Left lung (tissue), 14 donors: ENCODE measurements at places on chromosomes 13 and 19. TPM values are rescaled to one million over a fixed set of nuclear protein-coding genes. Genes with fewer than 3 reads are reported as not detected.
A peak's percentile ranks its signal among the peaks of the same experiment; 100 is the strongest.

GRCh38 chr13:39144941-39145533 is 106.8 kb downstream of the NHLRC3 start:
- H3K4me3 ChIP-seq: no peak overlapping the region
- H3K4me1 ChIP-seq: peaks cover 4% of the 10 kb centered on the region
- no peaks in the 10 kb centered on the region for H3K36me3 ChIP-seq
- no peaks in the 10 kb centered on the region for H3K27me3 ChIP-seq
- no peak overlapping the region for H3K27ac ChIP-seq

- H3K27ac ChIP-seq: no peak within 1 kb of the TSS
- no peak for DNase-seq
Measured at GRCh38 chr13:30932481-30933353, at the start of gene TEX26. Gene TEX26, plus strand, starts transcription at chr13:30932656. Its CDS starts 60 bp downstream, at chr13:30932716.

The ZC3H4 gene
- 37.9 TPM for total RNA-seq

DNA sequence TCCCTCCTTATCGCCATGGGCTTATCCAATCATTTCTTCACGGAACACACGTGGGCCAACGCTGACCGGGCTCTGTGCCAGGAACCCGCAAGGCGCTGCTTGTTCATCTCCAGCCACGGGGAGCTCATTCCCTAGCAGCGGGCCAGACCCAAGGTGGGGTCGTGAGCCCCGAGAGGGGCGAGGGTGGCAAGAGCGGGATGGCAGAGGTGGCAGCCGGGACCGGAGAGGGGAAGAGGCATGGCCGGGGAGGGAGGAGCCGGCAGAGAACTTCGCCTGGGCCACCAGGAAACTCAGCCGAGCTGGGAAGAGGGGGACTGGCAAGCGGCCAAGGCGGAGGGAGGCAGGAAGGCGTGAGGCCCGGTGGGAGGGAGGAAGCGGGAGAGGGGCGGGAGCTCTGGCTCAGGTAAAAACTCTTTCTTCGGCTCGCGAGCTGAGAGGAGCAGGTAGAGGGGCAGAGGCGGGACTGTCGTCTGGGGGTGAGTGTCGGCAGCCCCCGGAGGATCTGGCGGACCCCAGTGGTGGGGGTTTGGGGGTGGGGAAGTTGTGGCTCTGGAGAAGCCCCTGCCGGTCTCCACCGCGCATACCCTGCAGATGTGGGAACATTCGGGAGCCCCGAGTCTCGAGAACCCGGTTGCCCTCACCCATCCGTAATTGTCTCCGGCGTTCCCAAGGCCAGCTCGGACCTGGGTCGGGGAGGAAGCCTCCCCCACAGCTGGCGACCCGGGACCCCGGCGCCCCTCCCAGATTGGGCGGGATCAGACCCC is at the start of gene B3GNT3:
Gene B3GNT3, plus strand, starts transcription at position 408 of the 764 bp plus-strand sequence. CDS start 12,670 bp downstream, outside the sequence.
- H3K36me3 ChIP-seq: no peaks in the 10 kb centered on the region
- H3K4me3 ChIP-seq: peak within 1 kb of the TSS; percentile 16
- H3K27me3 ChIP-seq: peaks cover 99% of the 10 kb centered on the region
- H3K27ac ChIP-seq: no peak within 1 kb of the TSS

The IZUMO1 gene
- total RNA-seq: 0.96 TPM

- peaks cover 96% of the 10 kb centered on the region for H3K27me3 ChIP-seq
- peak; percentile 77 for DNase-seq
- H3K36me3 ChIP-seq: no peaks in the 10 kb centered on the region
- peaks cover 13% of the 10 kb centered on the region for H3K4me1 ChIP-seq
- no peak overlapping the region for H3K27ac ChIP-seq
Measured at GRCh38 chr13:27960362-27961226, 8.5 kb downstream of the CDX2 start.

- H3K27ac ChIP-seq: no peak overlapping the region
- peak; percentile 46 for DNase-seq
- no peaks in the 10 kb centered on the region for H3K36me3 ChIP-seq
- H3K27me3 ChIP-seq: no peaks in the 10 kb centered on the region
- H3K4me1 ChIP-seq: peaks cover 5% of the 10 kb centered on the region
Measured at GRCh38 chr19:19657397-19657783, 6.1 kb downstream of the ATP13A1 start.

GRCh38 chr19:47363758-47364531 is 14.8 kb downstream of the DHX34 start:
- H3K27me3 ChIP-seq: no peaks in the 10 kb centered on the region
- peaks cover 97% of the 10 kb centered on the region for H3K36me3 ChIP-seq
- no peak overlapping the region for H3K4me3 ChIP-seq
- H3K27ac ChIP-seq: peak overlapping the region; percentile 82
- no peak for DNase-seq
- H3K4me1 ChIP-seq: peaks cover 31% of the 10 kb centered on the region

GRCh38 chr19:18074192-18074591 is 12.5 kb downstream of the IL12RB1 start:
- H3K4me3 ChIP-seq: no peak overlapping the region
- H3K27ac ChIP-seq: no peak overlapping the region
- no peaks in the 10 kb centered on the region for H3K27me3 ChIP-seq

The MRI1 gene
- total RNA-seq: 29.0 TPM

The MBD3L3 gene
- total RNA-seq: not detected

GRCh38 chr19:42092350-42092749 is 16.4 kb downstream of the ZNF574 start:
- H3K4me1 ChIP-seq: no peaks in the 10 kb centered on the region
- H3K36me3 ChIP-seq: no peaks in the 10 kb centered on the region
- no peak for DNase-seq
- H3K27ac ChIP-seq: no peak overlapping the region

The U2AF2 gene
- 145 TPM for total RNA-seq

DNA sequence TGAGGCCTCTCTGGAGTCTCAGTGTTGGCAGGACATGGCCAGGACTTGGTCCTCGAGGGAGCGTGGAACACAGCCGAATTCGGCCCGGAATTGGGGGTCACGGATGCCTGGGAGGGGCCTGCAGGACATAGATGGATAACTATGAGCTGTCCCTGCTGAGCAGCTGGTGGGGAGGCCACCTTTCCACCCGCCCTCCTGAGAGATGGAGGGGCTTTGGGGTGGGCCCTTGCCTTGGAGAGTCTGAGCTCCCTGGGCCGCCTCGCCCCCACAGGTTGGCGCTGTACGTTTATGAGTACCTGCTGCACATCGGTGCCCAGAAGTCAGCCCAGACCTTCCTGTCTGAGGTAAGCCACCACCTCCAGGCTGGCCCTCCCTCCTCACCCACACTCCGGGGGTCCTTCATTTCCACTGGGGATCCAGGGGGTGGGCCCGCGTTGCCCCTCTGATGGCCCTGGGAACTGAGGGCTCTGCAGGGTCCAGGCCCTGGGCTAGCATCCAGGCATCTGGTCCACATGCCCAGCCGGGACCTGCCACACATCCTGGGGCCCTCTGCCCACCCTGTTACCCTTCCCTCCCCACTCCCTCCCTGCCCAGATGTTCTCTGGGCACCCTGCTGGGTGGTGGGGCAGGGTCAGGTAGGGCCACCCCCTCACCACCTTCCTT is 8.0 kb downstream of the SSBP4 start:
- H3K27me3 ChIP-seq: no peaks in the 10 kb centered on the region
- H3K4me3 ChIP-seq: no peak overlapping the region
- peaks cover 45% of the 10 kb centered on the region for H3K4me1 ChIP-seq
- no peak overlapping the region for H3K27ac ChIP-seq

- no peak overlapping the region for H3K27ac ChIP-seq
- H3K27me3 ChIP-seq: no peaks in the 10 kb centered on the region
- no peaks in the 10 kb centered on the region for H3K36me3 ChIP-seq
- H3K4me3 ChIP-seq: no peak overlapping the region
- H3K4me1 ChIP-seq: no peaks in the 10 kb centered on the region
- no peak for DNase-seq
Measured at GRCh38 chr13:33185853-33186252, 99.7 kb downstream of the STARD13 start.

DNA sequence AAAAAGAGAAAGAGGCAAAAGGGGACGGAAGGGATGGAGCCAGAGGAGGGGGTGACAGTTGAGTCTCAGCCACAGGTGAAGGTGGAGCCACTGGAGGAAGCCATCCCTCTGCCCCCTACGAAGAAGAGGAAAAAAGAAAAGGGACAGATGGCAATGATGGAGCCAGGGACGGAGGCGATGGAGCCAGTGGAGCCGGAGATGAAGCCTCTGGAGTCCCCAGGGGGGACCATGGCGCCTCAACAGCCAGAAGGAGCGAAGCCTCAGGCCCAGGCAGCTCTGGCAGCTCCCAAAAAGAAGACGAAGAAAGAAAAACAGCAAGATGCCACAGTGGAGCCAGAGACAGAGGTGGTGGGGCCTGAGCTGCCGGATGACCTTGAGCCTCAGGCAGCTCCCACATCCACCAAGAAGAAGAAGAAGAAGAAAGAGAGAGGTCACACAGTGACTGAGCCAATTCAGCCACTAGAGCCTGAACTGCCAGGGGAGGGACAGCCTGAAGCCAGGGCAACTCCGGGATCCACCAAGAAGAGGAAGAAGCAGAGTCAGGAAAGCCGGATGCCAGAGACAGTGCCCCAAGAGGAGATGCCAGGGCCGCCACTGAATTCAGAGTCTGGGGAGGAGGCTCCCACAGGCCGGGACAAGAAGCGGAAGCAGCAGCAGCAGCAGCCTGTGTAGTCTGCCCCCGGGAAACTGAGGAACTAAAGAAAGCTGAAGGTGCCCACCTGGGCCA is 2.5 kb downstream of the POLR1G start:
- peaks cover 15% of the 10 kb centered on the region for H3K4me1 ChIP-seq
- H3K4me3 ChIP-seq: no peak overlapping the region
- H3K36me3 ChIP-seq: peaks cover 27% of the 10 kb centered on the region

GRCh38 chr13:34901572-34901971 is 40.5 kb upstream of the NBEA start:
- no peak for DNase-seq
- H3K27me3 ChIP-seq: no peaks in the 10 kb centered on the region
- no peaks in the 10 kb centered on the region for H3K4me1 ChIP-seq
- no peak overlapping the region for H3K27ac ChIP-seq
- H3K36me3 ChIP-seq: no peaks in the 10 kb centered on the region
- no peak overlapping the region for H3K4me3 ChIP-seq

- H3K27me3 ChIP-seq: no peaks in the 10 kb centered on the region
- no peak overlapping the region for H3K27ac ChIP-seq
- DNase-seq: peak; percentile 51
- no peak overlapping the region for H3K4me3 ChIP-seq
- no peaks in the 10 kb centered on the region for H3K4me1 ChIP-seq
- peaks cover 88% of the 10 kb centered on the region for H3K36me3 ChIP-seq
Measured at GRCh38 chr19:2798158-2798685, 12.9 kb downstream of the THOP1 start.

DNA sequence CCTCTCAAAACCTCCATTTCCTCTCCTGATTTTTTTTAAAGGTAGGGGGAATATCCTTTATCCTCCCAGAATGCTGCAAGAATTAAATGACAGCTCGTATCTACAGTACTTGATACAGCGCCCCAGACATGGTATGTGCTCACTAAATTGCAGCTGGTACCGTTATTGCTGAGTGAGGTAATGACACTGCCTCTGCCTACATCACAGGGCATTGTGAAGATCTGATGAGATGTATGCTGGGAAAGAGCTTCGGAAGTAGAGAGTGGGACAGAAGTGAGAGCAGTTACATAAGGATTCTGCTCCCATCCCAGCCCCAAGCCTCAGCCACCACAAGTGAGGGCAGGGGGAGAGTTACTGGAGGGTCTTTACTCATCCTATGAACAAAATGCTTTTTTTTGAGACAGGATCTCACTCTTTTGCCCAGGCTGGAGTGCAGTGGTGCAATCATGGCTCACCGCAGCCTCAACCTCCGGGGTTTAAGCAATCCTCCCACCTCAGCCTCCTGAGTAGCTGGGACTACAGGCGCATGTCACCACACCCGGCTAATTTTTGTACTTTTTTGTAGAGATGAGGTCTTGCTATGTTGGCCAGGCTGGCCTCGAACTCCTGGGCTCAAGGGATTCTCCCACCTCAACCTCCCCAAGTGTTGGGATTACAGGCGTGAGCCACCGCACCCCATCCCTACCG is 1.7 kb upstream of the FKRP start:
- DNase-seq: no peak
- H3K27ac ChIP-seq: no peak overlapping the region
- peaks cover 5% of the 10 kb centered on the region for H3K4me1 ChIP-seq
- H3K36me3 ChIP-seq: peaks cover 10% of the 10 kb centered on the region
- no peak overlapping the region for H3K4me3 ChIP-seq

The FOXO1 gene
- total RNA-seq: 19.3 TPM
